ENCODE measurements at places on chromosomes 7 and 10. TPM values are rescaled to one million over a fixed set of nuclear protein-coding genes. Genes with fewer than 3 reads are reported as not detected.

DNA sequence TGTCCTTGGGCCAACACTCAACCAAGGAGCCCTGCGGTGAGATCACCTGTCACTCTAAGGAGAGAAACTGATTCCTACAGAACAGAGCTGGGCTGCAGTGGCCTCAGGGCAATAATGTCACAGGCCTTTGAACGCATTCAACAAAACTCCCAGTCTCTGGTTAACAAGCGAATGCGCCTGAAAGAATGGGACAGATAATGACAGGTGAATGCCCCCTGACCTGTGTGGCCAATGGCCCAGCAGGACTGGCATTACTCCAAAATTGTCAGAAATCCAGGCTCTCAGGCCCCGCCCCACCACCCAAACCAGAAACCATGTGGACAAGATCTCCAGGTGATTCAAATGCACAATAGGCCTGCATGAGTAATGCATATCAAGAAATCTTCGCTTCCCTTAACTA is 277.7 kb upstream of the KLF6 start:
- DNase-seq, result no peak

DNA sequence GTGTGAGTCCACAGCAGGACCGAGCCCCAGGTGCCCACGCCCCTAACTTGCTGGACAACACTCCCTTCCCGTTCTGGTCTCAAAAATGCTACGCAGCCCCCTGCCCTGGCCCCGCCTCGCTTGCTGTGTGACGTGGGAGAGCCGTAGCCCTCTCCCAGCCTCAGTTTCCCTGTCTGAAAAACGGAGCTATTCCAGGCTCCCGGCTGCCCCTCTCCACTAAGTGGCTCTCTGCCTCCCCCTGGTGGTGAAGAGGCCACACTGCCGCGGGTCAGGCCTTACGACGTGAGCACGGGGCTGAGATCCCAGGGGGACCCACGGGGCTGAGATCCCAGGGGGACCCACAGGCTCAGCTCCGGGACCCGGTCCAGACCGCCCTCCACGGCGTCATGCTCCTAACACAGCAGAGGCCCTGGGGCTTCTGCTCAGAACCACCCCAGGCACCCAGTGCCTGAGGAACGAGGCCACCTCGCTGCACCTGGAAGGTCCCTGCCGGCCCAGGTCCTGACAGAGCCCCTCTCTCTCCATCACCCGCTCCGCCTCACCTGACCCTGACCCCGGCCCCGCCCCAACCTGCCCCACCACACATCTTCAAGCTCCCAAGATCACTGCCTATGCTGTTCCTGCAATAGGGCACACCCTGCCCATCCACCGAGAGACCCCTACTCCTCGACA is 26.7 kb downstream of the MICALL2 start:
- DNase-seq, result no peak

GRCh38 chr10:58950618-58951017 is 225.8 kb upstream of the PHYHIPL start:
- DNase-seq, result no peak

DNA sequence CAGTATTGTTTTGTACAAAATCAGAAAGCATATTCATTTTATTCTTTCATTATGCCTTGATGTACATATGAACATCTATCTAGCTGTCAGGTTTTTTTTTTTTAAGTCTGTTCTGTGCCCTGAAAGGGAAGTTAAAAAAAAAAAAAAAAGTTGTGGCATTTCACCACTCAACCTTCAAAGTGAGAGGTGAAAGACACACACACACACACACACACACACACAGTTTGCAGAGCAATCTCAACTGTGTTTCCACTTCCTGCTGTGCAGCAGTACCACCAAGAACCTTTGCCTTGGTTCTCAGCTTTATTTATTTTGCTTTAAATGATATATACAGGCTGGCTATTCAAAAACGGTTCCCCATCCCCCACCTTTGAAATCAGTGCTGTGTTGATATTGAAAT is 955.6 kb downstream of the GATA3 start:
- no peak for DNase-seq

- no peak for DNase-seq
Observed at GRCh38 chr10:420154-421121, 269.0 kb downstream of the DIP2C start.

The RBM28 gene
- 16.9 TPM for total RNA-seq
